ENCODE measurements at places on chromosomes 11 and 22.

- DNase-seq: peak; percentile 70
Observed at GRCh38 chr22:30705710-30706651, 11.3 kb downstream of the OSBP2 start.

GRCh38 chr11:81869351-81870065 lies 864.2 kb downstream of the FAM181B start:
- peak; percentile 98 for DNase-seq

DNA sequence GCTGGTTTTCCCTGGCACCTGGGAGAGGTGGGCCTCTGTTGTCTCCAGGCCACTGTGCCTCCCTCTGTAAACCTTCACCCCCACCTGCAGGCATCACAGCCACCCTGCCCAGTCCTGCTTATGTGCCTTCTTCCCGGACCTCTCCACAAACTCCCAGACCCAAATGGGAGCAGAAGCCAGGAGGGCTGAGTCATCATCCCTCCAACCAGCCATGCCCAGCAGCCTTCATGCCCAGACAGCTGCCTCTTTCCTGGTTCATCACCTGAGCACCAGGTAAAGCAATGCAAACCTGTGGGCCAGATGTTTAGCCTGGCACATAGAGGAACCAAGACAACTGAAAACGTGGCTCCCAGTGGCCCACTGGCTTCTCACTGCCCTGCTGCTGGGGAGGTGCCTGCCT lies 2.1 kb upstream of the TMPRSS4 start:
- no peak for DNase-seq

DNA sequence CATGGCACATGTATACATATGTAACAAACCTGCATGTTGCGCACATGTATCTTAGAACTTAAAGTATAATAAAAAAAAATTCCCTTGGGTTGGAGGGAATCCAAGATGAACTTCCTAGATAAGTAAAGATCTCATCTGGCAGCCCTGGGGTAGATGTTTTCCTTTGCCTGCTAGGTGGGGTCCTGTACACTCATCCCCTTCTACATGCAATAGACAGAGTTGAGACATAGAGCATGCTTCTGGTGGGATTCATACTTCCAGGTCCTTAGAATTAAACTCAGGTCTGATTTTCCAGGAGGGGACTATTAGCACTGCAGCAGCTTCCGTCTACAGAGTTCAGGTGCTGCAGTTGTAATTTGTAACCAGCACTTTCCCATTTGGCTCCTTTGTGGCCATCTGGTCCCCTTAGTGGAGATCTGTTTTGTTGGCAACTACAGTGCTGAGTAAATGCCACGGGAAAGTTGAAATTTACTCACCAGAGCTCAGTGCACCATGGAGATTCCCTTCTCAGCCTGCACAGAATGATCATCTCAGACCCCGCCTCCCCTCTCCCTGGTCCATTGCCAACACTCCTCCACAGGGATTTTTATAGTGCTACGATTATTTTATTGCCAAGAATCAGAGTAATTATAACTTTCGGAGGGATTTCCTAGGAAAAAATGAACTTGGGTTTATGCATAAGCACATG lies 220.1 kb upstream of the E2F8 start:
- no peak for DNase-seq

- peak; percentile 90 for DNase-seq
Observed at GRCh38 chr11:107713009-107713408, 1.2 kb upstream of the SLN start.

DNA sequence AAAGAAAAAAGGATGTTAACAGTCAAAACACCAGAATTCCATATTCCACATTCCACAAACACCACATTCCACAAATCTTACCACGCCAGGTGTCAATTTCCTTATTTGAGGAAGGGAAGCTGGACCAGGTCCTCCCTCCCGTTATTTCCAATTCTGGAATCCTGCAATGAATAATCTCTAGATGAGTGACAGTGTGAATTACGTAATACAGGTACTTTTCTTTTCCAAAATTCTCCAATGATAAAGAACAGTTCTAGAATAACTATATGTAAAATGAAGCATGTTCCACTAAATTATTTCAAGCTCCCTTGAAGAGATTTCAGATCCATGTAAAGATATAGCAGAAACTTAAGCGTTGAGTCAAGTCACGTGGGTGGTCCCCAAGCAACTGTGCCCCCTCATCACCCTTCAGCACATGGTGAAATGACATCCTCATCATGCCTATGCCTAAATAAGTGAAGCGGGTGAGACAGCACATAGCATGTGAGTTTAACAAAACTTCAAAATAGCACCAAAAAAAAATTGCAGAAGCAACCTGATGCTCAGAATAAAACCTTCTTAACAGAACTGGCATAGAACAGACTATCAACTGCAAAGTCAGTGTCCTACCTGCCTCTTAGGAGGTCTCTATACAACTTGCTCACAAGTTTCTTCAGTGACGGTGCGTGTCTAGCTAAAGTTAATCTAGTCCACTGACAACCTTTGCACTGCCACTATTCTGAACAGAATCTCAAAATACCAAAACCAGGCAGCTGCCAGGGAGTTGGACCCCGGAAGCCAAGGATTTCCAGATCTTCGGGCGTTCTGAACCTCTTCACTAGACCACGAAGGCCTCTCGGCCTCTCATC lies 876 bp downstream of the NFRKB start:
- no peak for DNase-seq

- peak; percentile 20 for DNase-seq
Observed at GRCh38 chr11:28049338-28050216, 58.4 kb downstream of the KIF18A start.

All from MV-4-11 (cell line).